ENCODE measurements at places on chromosomes 2 and 18. TPM values are rescaled to one million over a fixed set of nuclear protein-coding genes. Genes with fewer than 3 reads are reported as not detected.

CDCA7 gene
- polyA plus RNA-seq: 11.4 TPM

ITGB6 gene
- not detected for polyA plus RNA-seq

XDH gene
- 0.35 TPM for polyA plus RNA-seq

RAPGEF4 gene
- 0.63 TPM for polyA plus RNA-seq

ZAP70 gene
- not detected for polyA plus RNA-seq
